ENCODE measurements at places on chromosomes 11 and 22.

- no peak for DNase-seq
Measured at GRCh38 chr11:44017443-44018126, 30.2 kb upstream of the ACCSL start.

GRCh38 chr11:96275801-96276594, 67.0 kb downstream of the MAML2 start:
- no peak for DNase-seq

DNA sequence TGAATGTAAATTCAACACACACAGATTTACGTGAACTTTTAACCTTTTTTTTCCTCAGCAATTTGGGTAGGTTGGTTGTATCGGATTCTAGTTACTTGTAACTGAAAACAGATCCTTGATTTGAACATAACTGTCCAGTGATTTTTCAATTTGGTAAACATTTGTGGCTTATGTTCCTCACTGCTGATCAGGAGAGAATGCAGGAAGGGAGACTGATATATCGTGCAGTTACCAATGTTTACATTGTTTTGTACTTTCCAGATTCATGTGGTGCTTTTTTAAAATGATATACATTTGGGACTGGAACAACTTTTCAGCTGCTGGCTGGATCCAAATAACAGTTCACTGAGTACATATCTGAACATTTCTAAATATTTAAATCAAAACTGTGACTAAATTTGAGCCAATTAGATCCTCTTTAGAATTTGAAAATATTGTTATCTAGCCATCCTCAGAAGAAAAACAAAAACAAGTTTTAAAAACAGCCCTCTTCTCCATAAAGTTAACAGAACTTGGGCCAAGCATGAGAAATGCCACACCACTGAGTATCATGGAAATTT, 84.3 kb upstream of the MTMR2 start:
- no peak for DNase-seq

DNA sequence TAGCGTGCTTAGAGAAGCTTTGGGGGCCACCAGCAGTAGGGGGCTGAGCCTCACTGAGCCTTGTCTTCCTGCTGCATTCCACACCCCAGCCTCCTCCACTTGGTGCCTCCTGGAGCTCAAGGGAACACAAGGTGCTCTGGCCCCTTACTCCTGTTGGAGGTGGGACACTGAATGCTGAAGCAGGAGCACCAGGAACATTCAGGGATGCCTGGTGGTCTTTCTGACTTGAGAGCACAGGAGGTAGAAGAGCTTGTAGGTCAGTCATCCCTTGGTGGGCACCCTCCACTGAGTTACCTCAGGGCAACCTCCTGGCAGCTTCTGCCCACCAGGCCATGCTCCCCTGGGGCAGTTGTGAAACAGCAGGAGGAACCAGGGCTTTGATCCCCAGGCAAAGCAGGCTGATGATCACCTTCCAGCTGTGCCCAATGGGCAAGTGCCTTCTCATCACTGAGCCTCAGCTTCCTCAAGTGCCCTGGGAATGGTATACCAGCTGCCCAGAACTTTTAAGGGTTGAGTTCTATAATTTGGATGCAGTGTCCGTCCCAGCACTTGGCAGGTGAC, 50.1 kb downstream of the CABIN1 start:
- no peak for DNase-seq

GRCh38 chr22:23418159-23418788, 161.8 kb downstream of the IGLL1 start:
- peak; percentile 6 for DNase-seq

DNA sequence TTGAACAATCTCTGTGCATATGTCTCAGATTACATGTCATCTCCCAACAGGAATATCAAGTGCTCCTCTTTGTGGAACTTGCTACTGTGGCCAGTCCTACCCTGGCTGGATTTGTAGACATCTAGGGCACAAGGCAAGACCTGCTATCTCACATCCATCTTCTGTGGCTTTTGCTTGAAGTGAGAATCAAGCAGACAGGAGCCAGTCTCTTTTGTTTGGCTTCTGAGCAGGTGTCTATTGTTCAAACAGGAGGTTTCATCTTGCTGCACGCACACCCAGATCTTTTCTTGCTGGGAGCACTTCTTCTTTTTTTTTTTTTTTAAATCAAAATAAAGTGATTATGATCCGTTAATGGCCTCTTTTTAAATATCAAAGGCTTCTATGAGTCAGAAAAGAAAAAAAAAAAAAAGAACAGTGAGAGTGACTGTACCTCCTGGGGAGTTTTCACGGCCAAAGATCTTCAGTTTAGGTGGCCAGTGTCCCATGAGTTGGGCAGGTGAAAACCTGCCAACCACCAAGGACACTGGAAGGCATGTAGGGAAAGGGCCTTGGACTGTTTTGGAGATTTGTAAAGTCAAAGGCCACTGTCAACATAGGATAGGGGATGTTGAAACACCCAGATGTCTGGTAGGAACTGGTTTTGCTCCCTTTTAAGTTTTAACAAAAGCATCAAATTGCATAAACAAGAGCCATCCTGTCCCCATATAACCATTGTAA, 78.1 kb downstream of the CD44 start:
- no peak for DNase-seq

- no peak for DNase-seq
Measured at GRCh38 chr11:36177836-36178235, 111.4 kb downstream of the COMMD9 start.

DNA sequence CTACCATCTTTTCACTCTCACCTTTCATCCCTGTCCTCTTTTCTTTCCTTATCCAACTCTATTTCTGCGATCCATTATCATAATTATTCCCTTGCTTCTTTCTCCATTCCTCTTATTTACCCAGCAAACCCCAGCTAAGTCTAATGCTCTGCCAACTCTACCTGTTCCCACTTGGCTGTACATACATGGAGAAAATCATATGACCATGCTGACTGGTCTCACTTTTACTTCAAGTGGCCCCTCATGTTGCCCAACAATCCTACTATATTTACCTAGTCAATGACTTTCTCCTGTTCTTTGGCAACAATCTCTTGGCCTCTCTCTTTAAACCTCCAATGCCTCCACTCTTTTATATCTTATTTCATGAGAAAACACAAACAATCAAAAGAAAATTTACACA, 94.1 kb downstream of the USP35 start:
- no peak for DNase-seq

- peak; percentile 96 for DNase-seq
Measured at GRCh38 chr22:50507421-50507990, at the start of gene LMF2. Gene LMF2, minus strand, starts transcription at chr22:50507702. Its CDS starts 27 bp downstream, at chr22:50507675.

- DNase-seq, result peak; percentile 94
Measured at GRCh38 chr22:37608477-37609239, at the start of gene GGA1. Gene GGA1, plus strand, starts transcription at chr22:37608834. Its CDS starts 27 bp downstream, at chr22:37608861.

- no peak for DNase-seq
Measured at GRCh38 chr11:134071766-134072402, 3.0 kb downstream of the JAM3 start.

- DNase-seq, result no peak
Measured at GRCh38 chr11:78789375-78789774, 214.7 kb upstream of the NARS2 start.

DNA sequence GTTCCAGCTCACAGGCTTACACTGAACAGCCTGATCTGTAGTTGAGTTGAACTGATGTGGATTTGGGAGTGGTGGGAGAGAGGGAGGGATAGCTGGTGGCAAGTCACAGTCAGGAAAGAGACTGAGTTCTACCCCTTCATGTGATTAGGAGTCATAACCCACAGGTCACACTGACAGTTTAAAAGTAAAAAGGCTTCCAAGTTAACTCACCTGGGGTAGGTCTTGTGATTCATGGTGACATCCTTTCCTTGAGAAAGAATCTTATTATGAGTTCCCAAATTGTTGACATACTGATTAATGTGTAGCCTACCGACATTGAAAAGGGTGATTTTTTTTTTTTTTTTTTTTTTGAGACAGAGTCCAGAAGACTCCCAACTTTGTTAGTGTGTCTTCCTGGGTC, 5.4 kb downstream of the IZUMO1R start:
- DNase-seq, result no peak

DNA sequence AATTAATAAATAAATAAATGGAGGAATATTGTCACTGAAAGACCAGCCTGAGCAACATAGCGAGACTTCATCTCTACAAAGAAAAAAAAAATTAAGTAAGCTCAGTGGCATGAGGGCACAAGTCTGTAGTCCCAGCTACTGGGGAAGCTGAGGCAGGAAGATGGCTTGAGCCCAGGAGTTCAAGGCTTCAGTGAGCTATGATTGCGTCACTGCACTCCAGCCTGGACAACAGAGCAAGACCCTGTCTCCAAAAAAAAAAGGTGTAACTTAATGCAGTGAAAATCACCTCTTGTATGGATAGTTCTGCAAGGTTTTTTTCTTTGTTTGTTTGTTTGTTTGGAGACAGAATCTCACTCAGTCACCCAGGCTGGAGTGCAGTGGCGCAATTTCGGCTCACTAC, 4.6 kb upstream of the SYNGR1 start:
- DNase-seq, result no peak

DNA sequence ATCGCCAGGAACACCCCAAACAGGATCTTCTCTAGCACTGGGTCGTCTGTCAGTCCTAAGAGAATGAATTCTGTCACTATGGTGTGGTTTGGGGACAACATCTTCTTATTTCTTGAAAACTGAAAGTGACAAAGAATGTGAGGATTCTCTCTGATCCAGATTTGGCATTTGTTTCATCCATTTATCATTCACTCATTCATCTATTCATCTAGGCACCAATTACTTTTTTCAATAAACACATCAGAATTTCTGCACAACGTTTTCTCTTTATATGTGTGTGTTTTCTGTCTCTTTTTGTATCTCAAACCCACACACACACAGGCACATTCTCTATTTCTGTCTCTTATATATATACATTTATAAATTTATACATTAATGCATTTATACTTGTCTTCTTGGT, at the start of gene OR5M10:
TSS of gene OR5M10 (minus strand) at position 101 of the 400 bp plus-strand sequence. CDS start at position 101, 0 bp downstream.
- no peak for DNase-seq

- DNase-seq, result no peak
Measured at GRCh38 chr11:41047229-41047628, 412.2 kb downstream of the LRRC4C start.

DNA sequence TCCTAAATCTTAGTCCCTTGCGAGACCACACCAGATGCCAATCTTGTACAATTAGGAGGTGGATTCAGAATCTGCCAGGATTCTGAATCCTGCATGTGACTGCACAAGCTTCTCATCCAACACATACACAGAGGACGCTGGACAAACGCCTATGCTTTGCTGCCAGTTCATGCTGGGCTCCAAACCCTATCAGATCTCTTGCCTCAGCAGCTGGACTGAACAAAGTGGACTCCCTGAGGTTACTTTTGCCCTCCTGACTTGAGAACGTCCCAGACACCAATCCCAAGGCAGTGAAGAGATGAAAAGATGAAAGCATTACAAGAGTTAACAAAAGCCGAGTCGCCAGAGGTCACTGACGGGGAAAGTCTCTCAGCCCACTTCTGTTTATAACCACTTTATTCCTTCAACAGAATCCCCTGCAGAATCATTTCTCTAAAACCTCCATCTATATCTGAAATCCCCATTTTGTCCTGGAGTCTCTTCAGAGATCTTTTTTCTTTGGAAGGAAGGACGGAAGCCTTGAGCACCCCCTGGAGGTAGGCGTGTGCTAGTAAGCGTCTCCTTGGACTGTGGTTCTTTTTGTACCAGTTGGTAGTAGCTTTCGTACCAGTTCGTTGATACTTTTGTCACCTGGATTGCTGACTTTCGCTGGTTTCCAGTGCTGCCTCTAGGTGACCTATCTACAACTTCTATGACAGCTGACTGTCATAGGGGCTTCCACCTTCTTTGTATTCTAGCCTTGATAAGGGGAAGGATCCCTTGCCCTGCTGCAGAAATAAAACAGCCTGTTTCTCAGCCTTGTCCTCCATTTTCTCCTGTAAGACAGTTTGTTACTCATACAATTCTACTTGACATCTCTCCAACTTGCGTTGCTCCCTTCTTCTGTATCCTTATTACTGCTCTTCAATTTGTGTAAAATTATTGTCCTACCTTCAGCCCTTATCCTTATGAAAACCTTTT, 26.1 kb upstream of the EED start:
- DNase-seq, result peak; percentile 72

GRCh38 chr11:110757962-110758755, 45.9 kb upstream of the ARHGAP20 start:
- no peak for DNase-seq

- no peak for DNase-seq
Measured at GRCh38 chr22:43481568-43482317, 69.9 kb downstream of the MPPED1 start.

GRCh38 chr11:127218275-127218608, 217.7 kb upstream of the KIRREL3 start:
- DNase-seq, result no peak

DNA sequence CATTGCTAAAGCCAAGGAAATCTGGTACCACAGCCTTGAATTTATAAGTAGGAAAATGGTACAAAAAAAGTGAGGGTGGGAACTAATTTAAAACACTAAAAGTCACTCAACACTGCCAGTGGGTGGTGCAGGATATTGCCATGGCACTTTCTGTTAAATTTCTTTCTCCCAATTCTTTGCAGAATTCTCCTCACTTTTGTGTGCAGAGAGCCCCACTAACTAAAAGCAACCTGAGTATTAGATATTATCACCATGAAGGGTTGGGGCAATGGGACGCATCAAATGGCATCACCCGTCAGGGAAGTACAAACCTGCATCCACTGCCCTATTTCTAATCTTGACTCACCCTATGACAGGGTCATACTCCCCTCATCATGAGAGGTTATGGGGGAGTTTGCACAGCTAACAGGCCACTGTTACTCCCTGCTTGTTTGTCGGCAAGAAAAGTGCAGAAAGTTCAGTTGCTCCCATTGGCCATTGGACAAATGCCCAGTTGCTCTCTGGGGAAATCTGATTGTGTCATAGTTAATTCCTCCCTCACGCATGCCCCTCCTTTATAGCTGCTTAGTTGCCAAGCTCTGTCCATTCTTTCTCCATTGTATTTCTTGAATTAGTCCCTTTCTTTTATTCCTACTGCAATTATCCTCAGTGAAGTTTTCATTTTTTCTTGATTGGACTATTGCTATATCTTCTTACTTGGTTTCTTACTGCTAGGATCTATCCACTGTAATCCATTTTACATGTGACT, 93.8 kb upstream of the BLID start:
- DNase-seq, result no peak

- DNase-seq, result no peak
Measured at GRCh38 chr22:30816413-30816812, 121.7 kb downstream of the OSBP2 start.

DNA sequence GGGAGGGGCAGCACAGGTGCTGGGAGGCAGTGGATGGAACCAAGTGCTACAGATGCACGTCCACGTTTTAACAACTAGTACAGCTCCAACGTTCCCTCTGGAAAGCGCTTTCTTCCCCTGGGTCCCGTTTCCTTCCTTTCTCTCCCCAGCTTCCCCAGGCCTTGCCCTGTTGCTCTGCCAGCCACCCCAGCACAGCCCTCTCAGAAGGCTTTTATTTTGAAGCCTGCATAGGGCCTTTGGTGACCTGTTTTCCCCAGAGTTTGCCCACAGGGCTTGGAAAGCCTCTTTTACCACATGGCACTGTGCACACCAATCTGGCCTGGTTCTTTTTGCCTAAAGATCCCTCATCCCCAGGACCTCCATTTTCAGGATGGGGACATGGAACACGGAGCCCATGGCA, 13.9 kb upstream of the NCF4 start:
- DNase-seq, result no peak
